ENCODE measurements at places on chromosomes 5 and 9.

DNA sequence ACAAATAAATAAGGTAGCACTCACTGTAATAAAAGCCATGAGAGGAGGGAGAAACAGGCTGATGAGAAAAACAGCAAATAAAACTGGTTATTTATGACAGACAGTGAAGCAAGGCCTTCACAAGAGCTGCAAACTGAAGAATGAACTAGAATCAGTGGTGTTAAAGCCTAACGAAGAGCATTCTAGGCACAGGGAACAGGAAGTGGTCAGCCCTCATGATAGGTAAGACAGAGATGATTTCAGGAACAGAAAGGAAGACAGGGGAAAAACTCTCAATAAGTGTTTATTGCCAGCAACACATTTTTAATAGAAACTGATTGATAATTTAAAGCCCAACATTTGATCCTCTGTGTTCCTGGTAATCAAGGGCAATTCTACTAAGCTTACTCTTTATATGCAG lies 124.5 kb downstream of the EDIL3 start:
- no peak for DNase-seq

DNA sequence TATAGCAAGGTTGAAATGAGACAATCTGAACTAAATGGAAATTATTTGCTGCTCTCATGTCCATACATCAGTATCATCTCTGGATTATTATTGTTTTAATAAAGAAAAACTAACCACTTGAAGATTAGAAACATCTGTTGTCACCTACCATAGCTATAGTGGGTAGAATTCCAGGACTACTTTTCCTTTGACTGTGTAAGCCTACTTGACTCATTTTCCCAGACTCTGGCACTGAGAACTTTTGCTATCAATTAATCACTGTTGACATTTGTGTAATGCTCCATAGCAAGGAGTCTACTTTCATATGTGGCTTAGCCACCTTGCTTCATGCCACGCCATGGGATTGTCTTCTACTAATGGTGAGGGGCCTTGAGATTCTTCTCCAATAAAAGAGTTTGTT lies 59.9 kb upstream of the ARRDC3 start:
- no peak for DNase-seq

DNA sequence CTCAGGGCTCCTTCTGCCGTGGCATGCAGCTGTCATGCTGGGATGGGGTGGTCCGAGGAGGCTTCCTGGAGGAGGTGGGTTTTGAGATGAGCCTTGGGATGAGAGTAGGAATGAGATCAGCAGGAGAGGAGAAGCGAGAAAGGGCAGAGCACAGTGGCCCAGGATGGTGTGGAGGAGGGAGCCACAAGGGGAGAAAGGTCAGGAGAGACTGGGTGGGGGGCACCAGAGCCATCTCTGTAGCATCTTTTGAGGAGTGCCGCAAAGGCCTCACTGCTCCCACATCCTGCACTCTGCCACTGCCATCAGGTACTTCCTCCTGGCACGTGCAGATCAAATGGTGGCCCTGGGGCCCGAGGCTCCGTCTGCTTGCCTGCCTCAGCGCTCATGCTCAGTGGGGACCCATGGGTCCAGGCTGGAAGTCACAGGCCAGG lies 150.2 kb downstream of the MACROH2A1 start:
- no peak for DNase-seq

GRCh38 chr5:176733406-176734262 lies 76.7 kb upstream of the UNC5A start:
- DNase-seq: no peak

DNA sequence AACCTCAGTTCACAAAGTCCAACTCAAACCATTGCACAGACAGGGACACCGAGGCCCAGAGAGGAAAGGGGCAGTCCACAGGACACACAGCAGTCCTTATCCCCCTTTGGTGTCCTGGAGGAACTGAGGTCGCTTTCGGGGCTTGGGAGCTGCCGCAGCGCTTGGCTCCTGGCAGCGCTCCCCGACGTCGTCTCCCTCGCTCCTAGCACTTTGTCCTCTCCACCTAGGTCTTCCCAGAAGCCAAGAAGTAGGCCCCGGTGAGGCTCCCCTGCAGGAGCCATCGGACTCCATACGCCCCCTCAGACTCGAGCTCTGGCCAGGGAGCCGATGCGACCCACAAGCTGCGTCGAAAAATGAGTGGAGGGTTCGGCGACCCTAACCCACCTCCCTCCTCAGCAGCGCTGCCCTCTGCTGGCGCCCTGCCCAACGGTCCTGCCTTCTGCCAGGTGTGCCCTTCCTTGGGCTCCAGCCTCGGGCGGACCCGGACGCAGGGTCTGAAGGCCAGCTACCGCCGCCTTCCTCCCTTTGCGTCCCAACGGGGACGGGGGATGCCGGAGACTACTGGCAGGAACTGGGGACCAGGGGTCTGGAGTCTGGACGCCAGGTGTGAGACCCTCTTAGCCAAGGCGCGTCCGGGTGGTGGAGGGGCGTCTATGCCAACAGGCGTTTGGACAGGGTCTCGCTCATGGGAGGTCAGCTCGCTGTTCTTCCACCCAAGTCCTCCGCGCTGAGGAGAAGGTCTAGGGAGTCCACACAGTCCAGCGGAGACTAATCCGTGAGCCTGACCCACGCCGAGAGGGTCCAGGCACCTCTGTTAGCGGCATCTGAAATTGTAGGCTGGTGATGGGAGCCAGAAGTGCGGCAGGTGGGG lies 2.1 kb upstream of the PRDM12 start:
- no peak for DNase-seq

DNA sequence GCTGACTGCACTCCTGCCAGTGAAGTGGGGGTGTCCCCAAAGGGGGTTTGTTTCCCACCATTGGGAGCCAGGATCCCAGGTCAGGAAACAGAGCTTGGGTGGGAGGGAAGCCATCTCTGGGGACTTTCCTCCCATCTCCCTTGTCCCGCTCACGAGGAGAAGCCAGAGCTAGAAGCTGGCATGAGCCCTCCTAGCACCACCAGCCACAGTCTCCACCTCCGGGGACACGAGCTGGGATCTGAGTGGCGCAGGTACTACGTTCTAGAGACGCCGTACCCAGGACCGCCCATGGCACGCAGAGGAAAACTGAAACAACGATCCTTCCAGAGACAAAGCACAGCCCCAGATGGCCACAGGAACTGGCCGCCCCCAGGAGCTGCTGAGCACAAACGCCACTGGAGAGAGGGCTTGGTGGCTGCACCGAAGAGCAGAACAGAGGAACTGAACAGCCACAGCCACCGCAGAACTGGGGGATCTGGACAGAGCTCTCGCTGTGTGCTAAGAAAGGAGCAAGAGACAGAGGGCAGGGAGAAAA lies 29.8 kb downstream of the ADAMTS2 start:
- DNase-seq: no peak

- no peak for DNase-seq
Measured at GRCh38 chr9:129572052-129572425, 48.9 kb downstream of the C9orf50 start.

GRCh38 chr5:83856881-83857280 lies 136.2 kb upstream of the HAPLN1 start:
- DNase-seq: no peak

DNA sequence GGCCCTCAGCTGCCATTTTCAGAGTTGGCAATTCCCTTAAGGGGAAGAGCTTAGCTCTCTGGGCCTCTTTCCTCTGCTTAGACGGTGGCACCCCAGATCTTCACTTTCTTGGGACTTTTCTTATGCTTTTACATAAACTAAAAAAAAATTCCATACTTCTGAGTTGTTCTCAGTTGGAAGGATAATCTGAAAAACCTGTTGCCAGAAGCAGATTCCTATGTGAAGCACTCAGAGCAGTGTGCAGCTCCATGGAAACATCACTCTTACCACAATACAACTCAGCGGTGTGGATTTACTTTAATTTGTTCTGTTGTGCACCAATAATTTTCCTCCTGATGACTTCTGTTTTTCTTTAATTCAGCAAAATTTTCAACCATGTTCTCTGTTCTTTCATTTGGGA lies 44.1 kb upstream of the MROH2B start:
- DNase-seq: no peak

GRCh38 chr9:75658301-75658905 lies 232.1 kb upstream of the PCSK5 start:
- DNase-seq: no peak

GRCh38 chr9:98786750-98787510 lies 9.4 kb downstream of the ANKS6 start:
- no peak for DNase-seq

DNA sequence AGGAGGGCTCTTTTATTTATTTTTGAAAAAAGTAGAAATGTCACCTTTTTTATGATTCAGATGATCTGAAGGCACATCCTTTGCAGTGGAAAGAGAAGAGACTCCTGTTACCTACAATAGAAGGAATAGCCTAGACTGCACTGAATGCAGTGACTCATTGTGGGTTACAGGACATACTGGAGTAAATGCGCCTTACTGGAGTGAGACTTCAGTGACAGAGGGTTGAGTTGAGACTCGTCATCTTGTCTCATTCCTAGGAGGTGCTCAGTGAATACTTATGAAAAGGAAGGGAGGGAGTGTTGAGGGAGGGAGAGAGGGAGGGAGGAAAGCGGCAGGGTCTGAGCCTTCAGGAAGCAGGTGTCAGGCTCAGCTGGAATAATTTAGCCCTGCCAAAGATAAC lies 25.2 kb downstream of the ANKRA2 start:
- no peak for DNase-seq

GRCh38 chr5:159199780-159200179 lies 9.6 kb downstream of the RNF145 start:
- DNase-seq: no peak

DNA sequence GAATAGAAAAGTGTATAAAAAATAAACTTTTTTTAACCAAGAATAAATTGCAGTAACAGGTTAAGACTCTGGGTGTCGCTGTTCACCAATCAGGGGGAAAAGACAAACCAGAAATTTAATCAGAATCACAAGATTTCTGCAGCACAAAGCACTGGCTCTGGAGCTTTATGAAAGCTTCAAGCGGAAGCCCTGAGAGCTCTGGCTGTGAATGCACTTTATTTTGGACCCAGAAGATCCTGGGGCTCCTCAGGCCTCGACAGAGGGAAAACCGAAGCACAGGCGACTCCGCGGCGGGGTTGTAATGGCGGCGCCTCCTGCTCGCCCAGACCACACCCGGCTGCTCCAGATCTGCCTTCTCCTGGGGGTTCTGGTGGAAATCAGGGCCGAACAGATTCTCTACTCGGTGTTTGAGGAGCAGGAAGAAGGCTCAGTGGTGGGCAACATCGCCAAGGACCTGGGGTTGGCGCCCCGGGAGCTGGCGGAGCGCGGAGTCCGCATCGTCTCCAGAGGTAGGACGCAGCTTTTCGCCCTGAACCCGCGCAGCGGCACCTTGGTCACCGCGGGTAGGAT lies at the start of gene PCDHGA4:
Gene PCDHGA4, plus strand, starts transcription at position 122 of the 570 bp plus-strand sequence. Its CDS starts 87 bp downstream, at position 209.
- DNase-seq: peak; percentile 5

DNA sequence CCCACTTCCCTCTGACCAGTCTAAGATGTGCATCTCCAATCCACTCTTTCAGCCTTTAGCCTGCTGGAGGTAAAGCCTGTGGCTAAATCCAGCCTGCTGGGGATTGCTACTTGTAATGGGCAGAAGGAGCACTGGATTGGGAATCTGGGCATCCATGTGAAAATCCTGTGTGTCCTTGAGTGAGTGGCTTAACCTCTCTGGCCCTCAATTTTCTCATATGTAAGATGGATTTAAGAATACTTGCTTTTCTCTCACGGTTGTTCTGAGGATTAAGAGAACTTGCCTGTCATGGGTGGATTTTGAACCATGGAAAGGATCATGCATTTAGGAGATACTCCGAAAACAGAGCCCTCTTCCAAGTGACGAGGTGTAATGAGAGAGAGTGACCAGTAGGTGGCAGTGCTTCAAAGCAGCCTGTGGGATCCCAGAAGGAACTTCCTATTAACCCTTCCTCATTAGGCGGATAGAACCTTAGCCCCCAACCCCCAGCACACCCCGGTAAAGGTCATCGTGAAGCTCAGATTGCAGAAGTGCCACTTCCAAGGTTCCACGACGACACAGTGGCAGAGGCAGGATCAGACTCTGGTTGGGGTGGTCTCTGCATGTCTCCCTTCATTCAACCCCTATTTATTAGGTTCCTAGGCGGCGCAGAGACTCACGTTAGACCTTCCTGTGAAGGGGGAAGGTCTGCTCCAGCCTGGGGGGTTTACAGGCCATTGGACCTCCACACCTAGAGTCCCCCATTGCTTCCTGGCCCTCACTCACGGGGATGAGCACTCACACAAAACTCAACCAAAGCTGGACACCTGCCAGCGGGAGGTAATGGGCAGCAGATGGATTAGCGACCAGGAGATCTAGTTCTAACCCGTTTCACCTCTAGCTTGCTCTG lies 68.7 kb upstream of the ZNF618 start:
- DNase-seq: peak; percentile 39

GRCh38 chr9:122402403-122402871 lies 31.6 kb downstream of the PTGS1 start:
- DNase-seq: no peak

DNA sequence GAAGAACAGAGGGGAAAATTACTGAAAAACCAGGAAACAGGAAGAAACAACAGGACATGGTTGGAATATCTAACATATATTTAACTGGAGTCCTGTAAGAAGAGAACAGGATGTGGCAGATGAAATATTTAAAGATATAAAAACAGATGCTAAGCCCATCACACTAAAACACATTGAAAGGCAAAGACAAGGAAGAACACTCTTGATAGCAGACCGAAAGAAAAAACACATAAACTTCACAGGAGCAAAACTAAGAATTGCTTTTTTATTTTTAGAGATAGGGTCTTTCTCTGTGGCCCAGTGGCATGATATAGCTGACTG lies 324.4 kb upstream of the ARRDC3 start:
- DNase-seq: no peak

DNA sequence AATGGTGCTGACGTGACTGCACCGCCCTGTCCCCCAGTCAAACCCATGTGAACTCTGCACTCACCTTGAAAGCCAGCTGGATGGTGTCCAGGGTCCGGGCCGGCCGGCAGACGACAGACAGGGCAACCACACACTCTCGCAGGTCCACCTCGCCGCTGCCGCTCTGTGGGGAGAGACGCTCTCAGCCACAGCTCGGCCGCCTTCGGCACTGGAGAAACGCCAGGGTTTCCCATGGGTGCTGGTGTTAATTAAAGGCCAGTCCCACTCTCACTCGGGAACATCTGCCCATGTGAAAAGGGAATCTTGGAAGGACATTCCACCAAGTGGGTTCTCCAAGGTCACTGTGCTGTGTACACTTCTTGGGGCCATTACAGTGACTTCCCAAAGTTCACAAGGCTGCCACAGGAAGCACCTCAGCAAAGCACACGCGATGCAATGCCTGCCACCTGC lies 25.5 kb upstream of the SLC6A3 start:
- no peak for DNase-seq

DNA sequence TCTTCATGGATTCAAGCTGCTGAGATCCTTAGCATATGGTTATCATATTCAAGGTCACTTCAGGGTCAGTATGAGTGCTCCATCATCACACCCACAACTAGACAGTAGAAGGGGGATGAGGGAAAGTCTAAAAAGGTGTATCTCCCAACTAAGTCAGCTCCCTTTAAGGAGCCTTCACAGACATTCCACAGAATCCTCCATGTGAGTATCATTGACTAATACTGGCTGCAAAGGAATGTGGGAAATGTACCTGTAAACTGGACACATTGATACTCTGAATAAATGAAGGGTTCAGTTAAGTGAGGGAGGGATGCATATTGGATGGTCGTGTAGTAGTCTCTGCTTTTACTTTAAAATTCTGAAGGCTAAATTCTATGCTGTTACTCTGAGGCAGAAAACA lies 330.7 kb downstream of the LRRC70 start:
- DNase-seq: no peak
